ENCODE measurements at places on chromosomes 7 and 10.
A peak's percentile ranks its signal among the peaks of the same experiment; 100 is the strongest.

DNA sequence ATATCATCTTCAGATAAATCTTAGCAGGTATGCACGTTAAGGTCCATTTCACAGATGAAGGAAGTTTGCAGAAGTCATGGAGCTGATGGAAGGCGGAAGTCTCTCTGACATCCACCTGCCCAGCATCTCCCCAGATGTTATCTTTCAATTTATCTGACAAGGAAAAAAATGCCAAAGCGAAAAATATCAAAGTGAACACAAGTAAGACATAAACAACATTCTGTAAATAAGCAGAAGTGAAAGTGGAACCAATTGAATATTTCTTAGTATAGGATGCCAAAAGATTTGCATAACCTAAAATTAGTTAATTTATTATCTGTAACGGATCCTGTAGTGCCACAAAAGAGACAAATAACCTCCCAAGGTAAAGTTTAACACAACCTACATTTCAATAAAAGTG, 73.6 kb upstream of the NEBL start:
- H3K36me3 ChIP-seq = no peaks in the 10 kb centered on the region
- no peaks in the 10 kb centered on the region for H3K27me3 ChIP-seq
- no peak overlapping the region for H3K4me3 ChIP-seq
- H3K4me1 ChIP-seq = no peaks in the 10 kb centered on the region

- DNase-seq = no peak
- no peaks in the 10 kb centered on the region for H3K36me3 ChIP-seq
- H3K27ac ChIP-seq = no peak overlapping the region
- H3K27me3 ChIP-seq = no peaks in the 10 kb centered on the region
- H3K4me3 ChIP-seq = no peak overlapping the region
These were observed 44.9 kb upstream of the IL6 start for GRCh38 chr7:22681852-22682657.

DNA sequence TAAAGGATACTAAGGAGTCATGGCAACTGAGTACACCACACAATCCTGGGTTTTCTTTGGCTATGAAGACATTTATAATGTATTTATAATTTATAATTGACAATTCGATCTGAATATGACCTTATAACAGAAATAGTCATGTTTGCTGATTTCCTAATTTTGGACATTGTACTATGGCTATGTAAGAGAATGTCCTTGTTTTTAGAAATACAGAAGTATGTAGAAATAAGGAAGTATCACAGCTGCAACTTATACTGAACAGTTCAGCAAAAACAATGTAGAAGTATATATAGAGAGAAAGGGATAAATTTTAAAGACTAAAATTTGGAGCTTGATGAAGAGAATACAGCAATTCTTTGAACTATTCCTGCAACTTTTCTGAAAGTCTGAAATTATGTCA, 32.6 kb downstream of the PRLHR start:
- no peaks in the 10 kb centered on the region for H3K27me3 ChIP-seq
- H3K4me3 ChIP-seq = no peak overlapping the region
- H3K27ac ChIP-seq = no peak overlapping the region
- no peak for DNase-seq
- no peaks in the 10 kb centered on the region for H3K4me1 ChIP-seq

- no peak overlapping the region for H3K4me3 ChIP-seq
- H3K4me1 ChIP-seq = no peaks in the 10 kb centered on the region
- peak; percentile 16 for DNase-seq
- H3K36me3 ChIP-seq = no peaks in the 10 kb centered on the region
These were observed 561.2 kb upstream of the PHF14 start for GRCh38 chr7:10412422-10413019.

GRCh38 chr7:4749798-4750197, 25.6 kb upstream of the AP5Z1 start:
- H3K4me1 ChIP-seq = peaks cover 38% of the 10 kb centered on the region
- peaks cover 6% of the 10 kb centered on the region for H3K36me3 ChIP-seq
- no peak for DNase-seq
- peak overlapping the region; percentile 88 for H3K27ac ChIP-seq

DNA sequence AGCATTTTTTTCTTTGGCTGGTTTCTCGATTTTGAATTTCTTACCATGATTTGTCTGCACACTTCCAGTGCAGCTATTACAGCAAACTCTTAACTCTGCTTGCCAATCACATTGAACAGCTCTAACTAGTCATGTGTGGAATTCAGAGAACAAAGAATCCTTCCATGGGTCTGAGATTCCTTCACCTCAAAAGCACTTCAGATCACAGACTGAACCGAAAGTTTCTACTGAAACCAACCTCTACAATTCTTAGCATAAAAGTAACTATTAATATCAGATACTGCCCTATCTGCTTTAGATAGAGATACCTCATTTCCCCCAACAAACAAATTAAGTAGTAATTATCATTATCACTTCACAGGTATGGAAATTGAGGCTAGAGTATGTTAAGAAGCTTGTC, 56.5 kb upstream of the SP4 start:
- no peaks in the 10 kb centered on the region for H3K36me3 ChIP-seq
- no peak overlapping the region for H3K27ac ChIP-seq
- H3K4me3 ChIP-seq = no peak overlapping the region
- H3K27me3 ChIP-seq = no peaks in the 10 kb centered on the region
- no peak for DNase-seq

- H3K27me3 ChIP-seq = no peaks in the 10 kb centered on the region
- no peak for DNase-seq
- H3K27ac ChIP-seq = no peak overlapping the region
- no peaks in the 10 kb centered on the region for H3K36me3 ChIP-seq
- no peaks in the 10 kb centered on the region for H3K4me1 ChIP-seq
- H3K4me3 ChIP-seq = no peak overlapping the region
These were observed 17.2 kb downstream of the LMBR1 start for GRCh38 chr7:156875766-156876165.

- no peaks in the 10 kb centered on the region for H3K27me3 ChIP-seq
- H3K27ac ChIP-seq = no peak overlapping the region
- DNase-seq = peak; percentile 80
These were observed 41.5 kb downstream of the ASB4 start for GRCh38 chr7:95527033-95527775.

- H3K4me1 ChIP-seq = peaks cover 15% of the 10 kb centered on the region
- peak overlapping the region; percentile 55 for H3K27ac ChIP-seq
- no peak for DNase-seq
These were observed 149.2 kb downstream of the REEP3 start for GRCh38 chr10:63670291-63670898.

- H3K36me3 ChIP-seq = no peaks in the 10 kb centered on the region
- no peaks in the 10 kb centered on the region for H3K4me1 ChIP-seq
- H3K27me3 ChIP-seq = no peaks in the 10 kb centered on the region
These were observed 32.9 kb upstream of the PRKAR1B start for GRCh38 chr7:760006-760405.

DNA sequence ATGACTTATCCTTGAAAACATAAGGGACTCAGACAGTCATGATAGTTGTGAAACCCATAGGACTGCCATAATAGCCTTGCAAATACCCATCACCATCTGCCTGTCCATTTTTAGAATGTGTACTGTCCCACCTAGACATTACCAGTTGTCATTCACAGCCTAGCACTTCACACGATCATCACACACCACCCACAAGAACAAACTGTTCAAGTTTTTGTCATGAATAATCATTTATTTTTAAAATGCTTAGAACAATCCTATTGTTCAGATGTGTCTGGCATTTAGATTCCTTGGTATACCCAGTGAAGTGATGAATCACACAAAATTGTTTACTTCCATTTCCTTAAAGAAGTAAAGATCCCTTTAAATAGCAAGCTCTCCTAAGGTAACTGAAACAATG, 46.6 kb downstream of the CCDC3 start:
- H3K4me3 ChIP-seq = no peak overlapping the region
- DNase-seq = no peak
- H3K4me1 ChIP-seq = no peaks in the 10 kb centered on the region
- no peak overlapping the region for H3K27ac ChIP-seq
- no peaks in the 10 kb centered on the region for H3K36me3 ChIP-seq
- H3K27me3 ChIP-seq = no peaks in the 10 kb centered on the region

DNA sequence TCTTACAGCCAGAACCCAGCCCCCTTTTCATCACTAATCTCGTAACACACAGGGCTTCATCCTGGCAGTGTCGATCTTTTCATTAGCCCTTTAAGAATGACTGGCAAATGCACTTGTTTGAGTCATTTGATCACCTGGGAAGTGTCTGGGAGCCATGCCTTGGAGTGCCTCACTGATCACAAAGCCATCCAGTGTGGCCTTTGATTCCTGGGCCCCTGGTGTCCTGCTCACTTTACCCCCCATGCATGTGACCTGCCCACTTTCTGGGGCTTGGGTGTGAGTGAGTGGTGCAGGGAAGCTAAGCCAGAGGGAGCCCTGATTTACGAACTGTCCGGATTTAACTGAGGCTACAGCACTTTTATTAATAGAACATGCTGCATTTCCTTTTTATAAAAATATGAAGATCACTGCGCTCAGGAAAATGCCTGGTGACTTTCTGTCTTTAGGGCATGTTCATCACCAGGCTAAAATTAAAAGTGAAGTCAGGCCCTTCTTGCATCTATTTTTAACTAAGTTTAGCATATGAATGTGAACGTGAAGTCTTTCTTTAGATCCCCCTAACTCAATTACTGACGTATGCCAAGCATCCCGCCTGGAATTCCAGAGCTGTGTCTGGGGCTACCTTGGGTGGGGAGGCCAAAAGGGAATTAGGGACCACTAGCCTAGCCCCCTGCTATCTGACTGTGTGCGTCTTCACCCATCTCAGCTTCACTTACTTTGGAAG, 23.6 kb downstream of the RBM20 start:
- no peak for DNase-seq
- no peaks in the 10 kb centered on the region for H3K4me1 ChIP-seq
- H3K27me3 ChIP-seq = no peaks in the 10 kb centered on the region
- no peak overlapping the region for H3K4me3 ChIP-seq
- H3K36me3 ChIP-seq = no peaks in the 10 kb centered on the region
- no peak overlapping the region for H3K27ac ChIP-seq

- H3K27ac ChIP-seq = no peak overlapping the region
- no peaks in the 10 kb centered on the region for H3K36me3 ChIP-seq
- H3K4me1 ChIP-seq = no peaks in the 10 kb centered on the region
- no peak for DNase-seq
These were observed 28.2 kb downstream of the COL1A2 start for GRCh38 chr7:94422827-94423460.

All from adrenal gland (tissue), 19 donors.